NK-92 treated with Interleukin-12 subunit alpha and Interleukin-12 subunit beta, amount 100 ng/mL, for 24 hours (cell line): ENCODE measurements at places on chromosomes 2 and 18.

DNA sequence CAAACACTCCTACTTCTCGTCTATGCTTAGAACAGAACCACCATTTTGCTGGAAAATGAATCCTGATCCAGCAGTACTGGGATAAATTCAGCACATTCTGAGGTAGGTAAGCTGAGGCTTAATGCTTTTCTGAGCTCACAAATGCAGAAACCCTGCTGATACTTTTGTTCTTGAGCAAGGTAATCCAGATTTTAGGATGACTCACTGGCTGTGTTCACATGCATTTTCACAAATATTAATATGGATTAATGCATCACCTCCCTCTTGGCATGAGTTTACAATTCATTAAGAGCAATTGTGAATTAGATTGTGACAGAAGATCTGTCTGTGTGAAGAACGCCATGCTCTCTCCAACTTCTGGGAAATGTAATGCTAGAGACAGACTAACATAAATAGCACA is 42.2 kb downstream of the RAD51AP2 start:
- DNase-seq: no peak

DNA sequence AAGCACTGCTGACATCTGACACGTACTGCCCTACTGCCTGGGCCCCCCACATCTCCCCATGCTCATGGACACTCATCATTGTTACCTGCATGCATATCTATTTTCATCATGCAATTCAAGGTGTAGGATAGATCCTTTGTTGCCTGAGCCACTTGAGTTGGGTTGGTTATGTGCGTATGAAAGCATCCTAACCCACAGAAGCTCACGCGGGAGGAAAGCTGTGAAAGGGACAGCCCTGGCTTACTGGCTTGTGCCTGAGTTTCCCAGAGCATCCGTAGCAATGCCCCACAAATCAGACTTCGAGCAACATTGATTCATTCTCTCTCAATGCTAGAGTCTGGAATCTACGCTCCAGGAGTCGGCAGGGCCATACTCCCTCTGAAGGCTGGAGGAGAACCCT is 285.5 kb downstream of the PHLPP1 start:
- DNase-seq: no peak

DNA sequence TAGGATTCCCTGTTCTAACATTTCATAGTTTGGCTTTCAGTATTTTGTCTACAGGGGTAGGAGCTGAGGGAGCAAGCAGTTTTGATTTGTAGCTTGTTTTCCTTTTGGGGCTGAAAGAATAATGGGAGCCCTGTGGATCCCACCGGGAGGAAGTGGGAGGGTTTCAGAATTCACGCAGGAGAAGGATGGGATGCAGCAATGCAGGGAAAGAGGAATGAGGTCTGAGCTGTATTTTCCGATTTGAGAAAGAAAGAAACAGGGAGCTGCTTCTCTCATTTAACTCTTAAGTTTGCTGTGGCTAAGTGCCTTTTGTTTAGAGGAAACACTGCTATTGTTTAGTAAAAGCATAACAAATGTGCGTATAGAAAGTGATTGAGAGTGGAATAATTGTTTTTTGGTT is 141.0 kb downstream of the ADCYAP1 start:
- DNase-seq: no peak

DNA sequence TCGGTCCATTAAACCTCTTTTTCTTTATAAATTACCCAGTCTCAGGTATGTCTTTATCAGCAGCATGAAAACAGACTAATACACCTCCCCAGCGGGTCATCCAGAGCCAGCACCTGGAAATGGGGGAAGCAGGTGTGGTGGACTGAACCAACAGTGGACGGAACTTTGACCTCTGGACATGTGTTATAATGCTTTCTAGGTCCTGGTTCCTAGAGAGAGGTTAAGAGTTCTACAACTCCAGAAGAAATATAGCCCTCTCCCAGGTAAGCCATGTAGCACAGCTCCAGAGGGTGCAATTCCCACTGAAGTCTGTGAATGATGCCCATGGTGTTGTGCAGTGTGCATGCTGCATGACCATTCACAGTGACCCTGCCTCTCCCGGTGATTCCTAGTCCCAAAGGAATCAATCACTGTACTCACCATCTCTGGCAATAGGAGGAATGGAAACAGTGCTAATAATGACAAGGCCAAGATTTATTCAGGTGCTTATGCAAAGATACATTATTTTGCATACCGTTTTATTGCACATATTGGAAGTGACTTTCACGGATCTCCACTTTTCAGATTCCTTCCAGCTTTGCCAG is 45.2 kb upstream of the MYO1B start:
- DNase-seq: no peak

GRCh38 chr2:64854773-64855237 is 134.4 kb upstream of the SLC1A4 start:
- no peak for DNase-seq

- no peak for DNase-seq
Measured at GRCh38 chr2:108084311-108084710, 98.0 kb downstream of the SLC5A7 start.

- no peak for DNase-seq
Measured at GRCh38 chr18:79046522-79046921, 22.7 kb upstream of the ATP9B start.

DNA sequence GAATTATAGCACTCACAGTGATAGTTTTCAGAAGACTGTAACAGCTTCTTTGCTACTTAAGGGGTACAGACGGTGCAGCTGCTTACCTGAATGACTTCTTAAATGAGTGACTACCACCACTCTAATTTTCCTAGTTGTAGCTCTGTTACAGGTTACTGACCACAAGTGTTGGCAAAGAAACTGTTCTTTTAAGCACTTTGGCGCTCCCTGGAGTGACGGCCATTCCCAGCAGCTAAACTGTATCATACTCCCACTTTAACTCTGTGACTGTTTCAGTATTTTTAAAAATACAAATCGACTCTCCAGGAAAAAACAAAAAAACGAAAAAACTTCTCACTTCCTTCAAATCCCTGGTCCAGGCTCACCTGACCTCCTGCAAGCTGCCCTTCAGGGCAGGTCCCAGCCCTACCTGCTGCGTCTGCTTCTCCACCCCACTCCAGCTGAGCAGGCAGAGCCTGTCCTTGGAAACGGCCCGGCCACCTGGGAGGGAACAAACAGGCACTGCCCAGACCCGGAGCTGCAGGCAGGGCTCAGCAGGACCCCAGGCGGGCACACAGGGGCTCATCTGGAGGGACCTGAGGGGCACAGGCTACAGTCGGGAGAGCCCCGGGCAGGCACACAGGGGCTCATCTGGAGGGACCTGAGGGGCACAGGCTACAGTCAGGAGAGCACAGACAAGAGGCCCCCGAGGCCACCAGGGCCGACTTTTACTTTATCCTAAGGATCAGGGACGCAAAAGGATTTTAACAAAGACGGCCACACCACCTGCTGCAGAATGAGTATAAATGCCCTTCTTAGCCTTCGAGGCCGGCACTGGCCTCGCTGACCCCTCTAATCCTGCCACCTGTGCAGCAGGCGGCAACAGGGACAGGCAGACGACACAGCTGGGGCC is 24.5 kb downstream of the SLC66A2 start:
- no peak for DNase-seq
